ENCODE measurements at places on chromosomes 5 and 9. TPM values are rescaled to one million over a fixed set of nuclear protein-coding genes. Genes with fewer than 3 reads are reported as not detected.

- no peak for DNase-seq
Observed at GRCh38 chr5:159507055-159507454, 176.8 kb upstream of the IL12B start.

- DNase-seq: no peak
Observed at GRCh38 chr9:95773053-95773418, 102.5 kb upstream of the ERCC6L2 start.

- no peak for DNase-seq
Observed at GRCh38 chr9:136977649-136978072, 357 bp downstream of the PTGDS start.

DNA sequence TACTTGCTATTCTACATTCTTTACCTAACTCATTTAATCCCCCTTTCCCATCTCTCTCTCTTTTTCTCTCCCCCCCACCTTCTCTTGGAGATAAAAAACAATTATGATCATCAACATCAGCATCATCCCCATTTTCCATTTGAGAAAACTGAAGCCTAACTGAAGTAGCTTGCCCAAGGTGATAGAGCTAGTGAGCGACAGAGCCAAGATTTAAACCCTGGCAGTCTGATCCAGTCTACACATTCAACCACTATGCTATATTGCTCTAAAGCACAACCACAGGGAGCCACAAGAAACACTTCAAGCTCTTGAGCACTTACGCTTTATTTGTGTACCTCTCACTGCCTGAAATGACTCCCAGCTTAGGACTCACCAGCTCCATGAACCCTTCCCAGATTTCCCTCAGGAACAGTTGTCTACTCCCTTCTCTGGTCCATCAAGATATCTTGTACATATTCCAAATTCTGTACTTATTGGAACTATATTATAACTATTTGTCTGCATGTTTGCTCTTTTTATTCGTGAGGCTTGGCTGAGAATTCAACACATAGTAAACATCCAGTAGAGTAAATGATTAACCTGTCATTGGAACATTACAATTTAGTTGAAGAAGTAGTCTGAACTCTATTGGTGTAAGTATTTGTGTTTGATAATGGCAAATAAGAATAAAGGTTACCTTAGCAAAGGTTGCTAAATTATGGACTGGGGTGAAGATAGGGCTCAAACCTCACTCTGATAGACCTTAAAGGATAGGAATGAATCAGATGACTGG, 164.8 kb downstream of the EFNA5 start:
- no peak for DNase-seq

- no peak for DNase-seq
Observed at GRCh38 chr9:117304549-117304948, 110.3 kb downstream of the ASTN2 start.

DNA sequence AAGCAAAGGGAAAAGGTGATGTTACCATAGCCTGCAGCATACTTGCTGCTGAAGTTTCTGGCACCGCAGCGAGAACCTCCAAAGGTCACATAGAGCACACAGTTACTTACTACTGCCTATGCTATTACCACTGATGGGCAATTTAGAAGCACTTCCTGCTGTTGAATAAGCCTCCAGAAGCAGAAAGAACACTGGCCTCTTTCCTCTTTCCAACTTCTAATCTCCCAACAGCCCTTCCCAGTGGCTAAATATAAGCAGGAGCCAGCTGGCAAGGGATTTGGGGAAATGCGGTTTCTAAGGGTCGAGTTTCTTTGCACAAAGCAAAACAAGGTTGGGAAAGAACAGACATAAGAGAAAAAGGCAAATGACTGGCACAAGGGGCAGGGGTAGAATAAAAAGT, 669.2 kb upstream of the ACO1 start:
- DNase-seq: no peak

DNA sequence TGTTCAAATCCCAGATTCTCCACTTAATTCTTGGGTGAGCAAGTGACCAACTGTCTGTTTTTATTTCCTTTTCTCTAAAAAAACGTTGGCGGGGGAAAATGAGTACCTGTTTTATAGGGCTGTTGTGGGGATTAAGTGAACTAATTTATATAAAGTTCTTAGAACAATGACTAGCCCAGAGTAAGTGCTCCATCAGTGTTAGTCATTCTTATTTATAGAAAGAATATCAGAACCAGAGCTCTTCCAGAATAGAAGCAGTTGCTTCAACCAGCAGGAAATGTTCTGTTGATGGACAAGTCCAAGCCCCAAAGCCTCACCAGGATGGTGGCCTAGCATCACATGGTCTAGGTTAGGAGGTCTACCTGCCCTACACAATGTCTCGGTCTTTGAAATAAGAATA, 379.2 kb downstream of the ACTL7B start:
- DNase-seq: peak; percentile 41

DNA sequence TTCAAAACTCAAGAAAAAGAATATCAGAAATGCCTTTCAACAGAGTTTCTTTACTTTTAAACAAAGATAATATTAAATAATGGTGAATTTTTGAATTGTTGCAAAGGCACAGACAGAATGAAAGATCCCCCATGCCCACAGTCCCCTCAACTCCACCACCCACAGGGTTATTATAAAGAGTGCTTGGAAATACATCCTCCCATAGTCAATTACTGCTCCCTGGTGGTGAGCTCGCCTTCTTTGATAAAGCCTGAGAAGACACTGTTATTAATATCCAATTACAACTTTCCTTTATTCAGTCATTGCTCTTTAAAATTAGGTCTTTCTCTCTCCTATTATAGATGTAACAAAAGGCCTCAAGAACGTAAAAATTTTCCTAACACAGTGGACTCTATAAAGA, 490.2 kb upstream of the RORB start:
- no peak for DNase-seq

- no peak for DNase-seq
Observed at GRCh38 chr5:78634634-78635033, 13.9 kb downstream of the LHFPL2 start.

- no peak for DNase-seq
Observed at GRCh38 chr9:90098408-90098807, 493.6 kb downstream of the GADD45G start.

DNA sequence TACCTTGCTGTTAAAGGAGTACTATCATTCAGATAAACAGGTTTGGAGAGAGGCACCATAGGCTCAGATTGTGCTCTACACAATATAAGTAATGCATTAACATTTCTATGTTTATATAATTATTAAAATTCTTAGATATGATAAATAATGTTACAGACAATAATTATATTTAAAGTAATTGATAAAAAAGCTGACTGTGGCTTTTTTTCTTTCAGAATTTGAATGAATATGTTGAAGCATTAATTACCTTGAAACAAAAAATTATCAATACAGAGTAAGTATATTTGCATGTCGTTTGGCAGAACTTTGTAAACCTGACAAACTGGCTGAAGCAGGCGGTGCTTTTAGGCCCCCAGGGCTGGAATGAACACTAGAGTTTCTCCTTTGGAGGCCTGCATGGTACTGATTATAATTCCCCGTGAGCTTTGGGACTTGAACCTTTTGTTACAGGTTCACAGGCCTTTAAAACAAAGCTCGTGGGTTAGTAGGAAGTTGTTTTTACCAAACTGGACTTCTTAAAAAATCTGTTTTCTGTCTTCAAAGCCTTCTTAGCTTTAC, 13.8 kb downstream of the ICE1 start:
- DNase-seq: no peak

GRCh38 chr5:127685662-127686061, 17.5 kb upstream of the CCDC192 start:
- no peak for DNase-seq

SLC2A6 gene
- total RNA-seq: 11.6 TPM

IFNB1 gene
- not detected for total RNA-seq

QRFP gene
- not detected for total RNA-seq

PLPPR1 gene
- total RNA-seq: not detected

TRMT10B gene
- total RNA-seq: 2.9 TPM

SLC36A2 gene
- total RNA-seq: not detected

COL23A1 gene
- not detected for total RNA-seq

ITK gene
- total RNA-seq: not detected
